ENCODE measurements at places on chromosomes 1 and 21. TPM values are rescaled to one million over a fixed set of nuclear protein-coding genes. Genes with fewer than 3 reads are reported as not detected.

DNA sequence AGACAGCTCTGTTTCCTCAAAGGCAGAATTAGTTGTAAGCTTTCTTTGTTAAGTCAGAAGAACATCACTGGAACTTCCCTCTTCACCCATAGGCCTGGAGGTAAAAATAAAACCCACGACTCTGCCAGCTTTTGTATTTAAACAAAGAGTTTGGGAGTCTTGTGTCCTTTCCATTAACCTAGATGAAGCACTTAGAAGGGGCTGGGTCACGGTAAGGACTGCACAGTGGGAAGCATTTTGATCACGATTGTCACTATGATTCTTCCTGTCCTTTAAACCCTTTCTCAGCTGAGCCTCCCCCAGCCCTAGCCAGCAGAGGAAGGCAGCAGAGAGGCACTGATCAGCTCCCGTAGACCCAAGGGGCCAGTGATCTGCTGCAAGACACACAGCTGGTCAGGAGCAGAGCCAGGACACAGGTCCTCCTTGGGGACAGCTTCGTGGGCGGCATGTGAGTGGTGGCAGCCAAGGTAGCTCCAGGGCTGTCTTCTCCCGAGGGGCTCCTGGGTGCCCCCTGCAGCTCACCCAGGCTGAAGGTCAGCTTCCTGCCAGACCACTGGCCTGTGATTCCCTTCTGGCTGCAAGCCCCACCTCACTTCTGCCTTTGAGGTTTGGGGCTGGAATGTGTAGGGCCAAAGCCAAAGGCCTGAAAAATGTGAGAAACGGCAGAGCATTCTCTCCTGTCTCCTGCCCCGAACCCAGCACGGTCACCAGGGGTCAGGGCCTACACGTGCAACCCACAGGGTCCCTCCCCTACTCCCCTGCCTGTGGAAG lies 4.0 kb upstream of the LAPTM5 start:
- no peak for DNase-seq

Gene SGIP1
- total RNA-seq, result 0.11 TPM

GRCh38 chr1:168050307-168050706 lies 86.4 kb downstream of the GPR161 start:
- DNase-seq, result no peak

DNA sequence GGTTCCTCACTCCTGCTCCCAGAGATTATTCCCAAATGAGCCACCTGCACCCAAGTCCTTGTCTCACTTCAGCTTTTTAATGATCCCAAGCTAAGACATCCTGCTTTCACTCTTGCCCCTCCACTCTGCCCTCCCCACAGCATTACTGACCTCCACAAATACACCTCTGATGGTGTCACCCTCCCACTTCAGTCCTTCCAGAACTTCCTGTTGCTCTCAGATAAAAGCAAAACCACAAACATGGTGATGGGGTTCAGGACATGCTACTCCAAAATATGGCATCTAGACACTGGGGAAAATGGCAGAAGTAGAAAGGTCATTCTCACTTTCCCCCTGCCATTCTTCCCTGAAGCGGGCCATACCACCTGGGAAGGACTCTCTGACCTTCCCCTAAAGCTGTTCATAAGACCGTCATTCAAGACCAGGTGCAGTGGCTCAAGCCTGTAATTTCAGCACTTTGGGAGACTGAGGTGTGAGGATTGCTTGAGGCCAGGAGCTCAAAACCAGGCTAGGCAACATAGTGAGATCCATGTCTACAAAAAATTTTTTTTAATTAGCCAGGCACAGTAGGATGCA lies 65.8 kb upstream of the KLHDC7A start:
- DNase-seq, result no peak

DNA sequence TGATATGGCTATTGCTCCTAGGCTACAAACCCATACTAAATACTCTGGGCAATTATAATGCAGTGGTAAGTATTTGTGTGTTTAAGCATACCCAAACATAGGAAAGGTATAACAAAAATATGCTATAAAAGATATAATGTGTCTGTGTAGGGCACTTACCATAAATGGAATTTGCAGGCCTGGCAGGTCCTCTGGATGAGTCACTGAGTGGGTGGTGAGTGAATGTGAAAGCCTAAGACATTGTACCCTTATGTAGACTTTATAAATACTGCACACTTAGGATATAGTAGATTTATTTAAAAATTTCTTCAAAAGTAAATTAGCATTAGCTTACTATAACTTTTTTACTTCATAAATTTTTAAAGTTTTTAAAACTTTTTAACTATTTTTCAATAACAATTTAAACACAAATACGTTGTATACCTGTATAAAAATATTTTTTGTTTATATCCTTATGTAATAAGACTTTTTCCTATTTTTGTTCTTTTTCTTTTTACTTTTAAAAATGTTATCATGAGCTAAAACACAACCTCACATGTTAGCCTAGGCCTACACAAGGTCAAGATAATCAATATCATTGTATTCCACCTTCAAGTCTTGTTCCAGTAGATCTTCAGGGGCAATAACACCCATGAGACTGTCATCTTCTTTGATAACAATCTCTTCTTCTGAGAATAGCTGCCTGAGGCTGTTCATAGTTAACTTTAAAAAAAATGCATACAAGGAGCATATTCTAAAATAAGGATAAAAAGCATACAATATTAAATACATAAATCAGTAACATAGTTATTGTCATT lies 306.3 kb upstream of the RGS18 start:
- DNase-seq, result no peak

DNA sequence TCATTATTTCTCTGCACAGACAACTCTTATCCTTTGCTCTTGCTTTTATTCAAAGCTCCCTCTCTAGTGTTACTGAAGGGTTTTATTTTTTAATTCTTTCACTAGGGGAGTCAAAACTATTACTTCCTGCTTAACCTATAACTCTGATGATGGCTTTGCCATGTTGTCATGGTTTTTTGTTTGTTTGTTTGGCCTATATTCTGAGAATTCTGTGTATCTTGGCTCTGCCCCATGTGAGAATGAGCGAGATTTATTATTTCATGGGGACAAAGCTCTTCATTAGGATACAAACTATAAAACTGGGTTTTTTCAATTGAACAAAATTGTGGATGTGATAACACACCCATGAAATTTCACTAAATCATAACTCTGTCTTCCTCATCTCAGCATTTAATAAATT lies 190.5 kb upstream of the C1orf105 start:
- no peak for DNase-seq

- DNase-seq, result no peak
Measured at GRCh38 chr1:182268669-182269068, 122.9 kb downstream of the GLUL start.

GRCh38 chr1:6059866-6060265 lies 14.2 kb downstream of the KCNAB2 start:
- DNase-seq, result no peak

DNA sequence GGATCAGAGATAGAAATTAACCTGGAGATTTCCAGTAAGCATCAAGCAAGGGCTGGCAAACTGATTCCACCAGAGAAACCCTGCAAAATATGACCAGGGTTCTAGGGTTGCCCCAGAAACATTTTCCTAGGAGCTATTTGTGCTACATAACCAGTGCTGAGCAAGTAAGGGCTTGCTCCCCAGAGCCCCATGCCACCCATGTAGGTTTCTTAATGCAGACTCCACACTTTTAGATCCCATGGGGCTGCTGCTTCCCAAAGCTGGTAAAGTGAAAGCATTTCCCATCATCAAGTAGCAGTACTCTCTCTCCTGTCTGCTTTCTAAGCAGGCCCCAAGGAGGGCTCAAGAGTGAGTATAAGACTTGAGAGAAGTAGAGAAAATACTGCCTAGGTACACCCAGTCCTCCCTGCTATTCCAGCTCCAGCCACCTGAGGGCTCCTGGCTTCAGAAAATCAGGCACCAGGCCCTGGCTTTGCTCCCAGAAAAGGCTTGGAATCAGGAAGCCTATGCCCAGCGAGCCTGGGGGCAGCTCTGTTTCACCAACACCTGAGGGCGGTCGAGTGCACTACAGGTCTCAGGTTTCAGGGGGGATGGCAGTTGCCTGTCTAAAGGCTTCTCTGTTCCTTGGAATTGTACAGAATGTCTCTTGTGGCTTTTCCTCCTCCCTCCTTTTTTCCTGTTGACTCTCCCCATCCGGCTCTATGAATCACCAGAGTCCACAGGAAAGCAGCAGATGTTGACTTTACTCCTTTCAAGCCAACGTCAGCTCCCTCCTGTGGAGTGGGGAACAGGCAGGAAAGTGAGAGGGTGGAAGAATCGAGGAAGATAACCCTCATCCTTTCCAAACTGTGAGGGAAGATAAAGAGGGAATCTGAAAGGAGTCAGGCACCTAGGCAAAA lies 6.2 kb upstream of the ANKRD35 start:
- DNase-seq, result peak; percentile 99

DNA sequence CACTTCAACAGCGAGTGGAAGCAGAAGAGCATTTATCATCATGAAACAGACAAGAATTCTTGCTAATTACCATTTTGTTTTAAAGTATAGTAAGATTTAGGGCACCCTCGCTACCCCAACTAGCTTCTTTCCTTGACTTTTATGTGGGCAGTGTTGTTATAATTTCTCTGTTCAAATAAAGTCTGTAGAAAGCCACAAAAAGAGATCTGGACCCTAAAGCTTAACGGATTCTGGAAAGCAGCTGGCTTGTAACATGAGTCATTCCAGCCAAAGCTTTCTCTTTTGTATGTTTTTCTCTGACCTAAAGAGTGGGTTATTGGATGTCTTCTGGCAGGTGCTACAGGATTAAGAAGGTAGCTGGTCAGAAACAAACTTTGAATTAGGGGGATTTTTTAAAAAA lies 37.4 kb downstream of the RUNX1 start:
- no peak for DNase-seq

- no peak for DNase-seq
Measured at GRCh38 chr1:35807614-35808449, at the start of gene AGO4. Gene AGO4 (plus strand): TSS chr1:35808016. CDS start chr1:35808417, 401 bp downstream.

DNA sequence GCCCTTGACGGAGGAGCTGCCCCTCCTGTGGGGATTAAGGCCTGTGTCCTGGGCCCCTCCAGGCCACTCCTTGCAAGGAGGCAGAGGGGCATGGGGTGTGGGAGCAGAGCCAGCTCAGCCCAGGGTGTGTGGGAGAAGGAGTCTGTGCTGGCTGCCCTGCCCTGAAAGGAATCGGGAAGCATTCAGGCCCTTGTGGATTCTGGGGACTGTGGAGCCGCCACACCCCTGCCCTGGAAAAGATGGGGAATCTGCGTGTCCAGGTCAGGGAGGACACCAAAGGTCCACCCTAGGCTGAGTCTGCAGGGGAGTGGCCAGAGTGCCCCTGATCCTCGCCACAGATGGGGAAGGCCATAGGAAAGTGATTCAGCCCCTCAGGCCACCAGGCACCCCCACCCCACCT lies 16.5 kb upstream of the PRDM16 start:
- DNase-seq, result no peak

Gene EXTL1
- total RNA-seq, result 0.04 TPM

DNA sequence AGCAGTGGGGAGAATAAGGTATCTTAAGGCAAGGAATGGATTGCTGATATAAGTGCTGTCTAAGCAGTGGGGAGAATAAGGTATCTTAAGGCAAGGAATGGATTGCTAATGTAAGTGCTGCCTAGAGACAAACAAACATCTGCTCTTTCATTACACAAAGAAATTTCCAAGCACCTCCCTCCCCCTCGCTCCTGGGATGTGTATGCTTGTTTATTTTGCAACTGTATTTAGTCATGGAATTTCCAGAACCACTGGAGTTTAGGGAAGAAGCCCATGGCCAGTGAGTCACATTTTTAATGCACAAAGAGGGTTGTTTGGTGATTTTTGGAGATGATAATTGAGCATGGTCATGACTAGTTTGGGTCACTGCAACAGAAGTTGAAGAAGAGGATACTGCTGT lies 21.5 kb downstream of the PDPN start:
- DNase-seq, result peak; percentile 82

Gene TMEM54
- 90.0 TPM for total RNA-seq

Gene AMY1A
- total RNA-seq, result not detected
